Left lung (tissue), 14 donors: ENCODE measurements at places on chromosomes 7 and 10. TPM values are rescaled to one million over a fixed set of nuclear protein-coding genes. Genes with fewer than 3 reads are reported as not detected.
A peak's percentile ranks its signal among the peaks of the same experiment; 100 is the strongest.

- peaks cover 11% of the 10 kb centered on the region for H3K36me3 ChIP-seq
- H3K27ac ChIP-seq = peak overlapping the region; percentile 74
- no peak for DNase-seq
- H3K4me3 ChIP-seq = peak overlapping the region; percentile 12
Observed at GRCh38 chr7:47327346-47327697, 254.6 kb downstream of the TNS3 start.

- DNase-seq = peak; percentile 69
- H3K4me3 ChIP-seq = no peak overlapping the region
- no peaks in the 10 kb centered on the region for H3K4me1 ChIP-seq
- H3K27ac ChIP-seq = no peak overlapping the region
Observed at GRCh38 chr10:17383801-17384555, 70.4 kb downstream of the ST8SIA6 start.

CPA4 gene
- total RNA-seq = 0.20 TPM

DNA sequence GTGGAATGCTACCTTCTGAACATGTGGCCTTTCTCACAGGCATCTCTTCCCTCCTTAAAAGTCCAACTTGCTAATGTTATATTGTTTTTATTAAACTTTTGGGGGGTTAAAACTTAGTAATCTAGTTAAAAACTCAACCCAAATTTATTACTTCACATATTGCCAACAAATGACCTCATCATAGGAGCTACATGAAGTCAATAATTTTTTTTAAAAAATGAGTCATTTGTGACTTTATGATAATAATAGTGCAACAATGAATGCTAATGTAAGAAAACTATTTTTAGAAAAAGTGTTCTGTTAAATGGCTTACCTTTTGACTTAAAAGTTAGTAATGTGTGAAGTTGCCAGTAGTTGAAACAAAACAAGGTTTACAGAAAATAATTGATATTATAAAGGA lies 325.9 kb upstream of the FZD1 start:
- no peaks in the 10 kb centered on the region for H3K4me1 ChIP-seq
- DNase-seq = no peak
- H3K27me3 ChIP-seq = no peaks in the 10 kb centered on the region
- H3K36me3 ChIP-seq = no peaks in the 10 kb centered on the region
- no peak overlapping the region for H3K4me3 ChIP-seq

UCN3 gene
- total RNA-seq = not detected

STAMBPL1 gene
- total RNA-seq = 11.4 TPM

- no peak for DNase-seq
- H3K4me1 ChIP-seq = no peaks in the 10 kb centered on the region
- no peak overlapping the region for H3K27ac ChIP-seq
- H3K27me3 ChIP-seq = no peaks in the 10 kb centered on the region
- no peak overlapping the region for H3K4me3 ChIP-seq
Observed at GRCh38 chr7:118517275-118517674, 292.8 kb downstream of the ANKRD7 start.

- H3K4me1 ChIP-seq = peaks cover 11% of the 10 kb centered on the region
- H3K4me3 ChIP-seq = no peak overlapping the region
Observed at GRCh38 chr10:5552376-5553321, 27.9 kb downstream of the CALML3 start.

GRCh38 chr10:105963334-105963884 lies 1201.1 kb downstream of the SORCS1 start:
- no peaks in the 10 kb centered on the region for H3K4me1 ChIP-seq
- DNase-seq = no peak
- no peaks in the 10 kb centered on the region for H3K36me3 ChIP-seq
- no peak overlapping the region for H3K4me3 ChIP-seq
- no peaks in the 10 kb centered on the region for H3K27me3 ChIP-seq

DNA sequence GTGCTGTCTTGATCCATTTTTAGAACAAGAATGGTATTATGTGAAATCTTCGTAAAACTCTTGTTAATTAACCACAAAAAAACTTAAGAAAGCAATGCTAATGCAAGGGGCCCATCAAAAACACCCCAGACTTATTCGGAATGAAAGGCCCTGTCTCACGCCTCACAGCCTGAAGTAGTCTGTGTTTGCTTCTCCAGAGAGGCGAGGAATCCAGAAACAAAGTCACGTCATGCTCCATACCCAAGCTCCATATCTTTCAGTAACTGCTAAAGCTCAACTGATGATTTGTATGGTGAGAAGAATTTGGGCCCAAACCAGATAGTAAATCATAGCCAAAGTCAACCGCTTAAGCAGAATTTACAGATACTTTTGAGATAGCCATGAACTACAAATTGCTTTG lies 155.4 kb downstream of the ATE1 start:
- H3K36me3 ChIP-seq = no peaks in the 10 kb centered on the region
- peak overlapping the region; percentile 35 for H3K27ac ChIP-seq
- H3K4me1 ChIP-seq = no peaks in the 10 kb centered on the region
- DNase-seq = no peak
- H3K27me3 ChIP-seq = no peaks in the 10 kb centered on the region

DNA sequence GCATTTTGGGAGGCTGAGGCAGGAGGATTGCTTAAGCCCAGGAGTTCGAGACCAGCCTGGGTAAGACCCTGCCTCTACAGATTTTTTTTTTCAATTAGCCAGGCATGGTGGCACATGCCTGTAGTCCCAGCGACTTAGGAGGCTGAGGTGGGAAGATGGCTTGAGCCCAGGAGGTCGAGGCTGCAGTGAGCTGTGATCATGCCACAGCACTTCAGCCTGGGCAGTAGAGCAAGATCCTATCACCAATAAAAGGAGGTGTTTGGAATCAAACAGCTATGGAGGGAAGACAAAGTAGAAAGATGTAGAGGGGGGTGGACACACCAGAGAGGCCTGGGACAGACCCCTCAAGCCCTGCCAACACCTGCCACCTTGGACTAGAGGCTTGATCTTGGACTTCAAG lies 9.1 kb upstream of the TNRC18 start:
- H3K4me3 ChIP-seq = no peak overlapping the region
- H3K27ac ChIP-seq = no peak overlapping the region
- peaks cover 9% of the 10 kb centered on the region for H3K27me3 ChIP-seq

- no peaks in the 10 kb centered on the region for H3K27me3 ChIP-seq
- H3K36me3 ChIP-seq = no peaks in the 10 kb centered on the region
- H3K4me3 ChIP-seq = no peak overlapping the region
- H3K27ac ChIP-seq = no peak overlapping the region
Observed at GRCh38 chr10:51770709-51771108, 71.3 kb upstream of the CSTF2T start.

DNA sequence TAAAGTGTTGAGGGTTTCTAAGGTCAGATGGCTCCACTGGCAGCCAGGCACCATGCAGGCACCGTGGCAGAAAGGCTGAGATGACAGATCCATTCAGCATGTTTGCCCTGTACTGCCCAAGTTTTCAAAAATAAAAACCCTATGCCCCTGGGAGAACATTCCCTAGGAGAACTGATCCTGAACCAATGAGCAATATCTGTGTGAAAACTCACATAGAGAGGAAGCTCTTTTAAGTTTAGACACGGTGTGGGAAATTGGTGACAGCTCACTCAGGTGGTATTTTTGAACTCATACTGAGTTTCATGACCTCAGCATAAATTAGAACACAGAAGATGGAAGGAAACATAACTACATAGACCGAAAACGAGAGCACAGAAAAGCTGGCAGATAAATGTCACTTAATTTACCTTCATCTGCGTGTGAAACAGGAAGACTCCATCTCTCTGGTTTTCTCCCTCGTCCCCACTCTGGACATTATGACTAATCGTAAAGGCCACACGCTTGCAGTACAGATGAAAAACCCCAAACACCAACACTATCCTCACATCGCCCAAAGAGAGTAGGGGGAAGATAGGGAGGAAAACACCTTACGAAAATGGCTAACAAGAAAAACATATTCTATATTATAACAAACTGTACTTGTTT lies 127.8 kb downstream of the ICA1 start:
- no peak for DNase-seq
- H3K4me3 ChIP-seq = no peak overlapping the region
- H3K4me1 ChIP-seq = no peaks in the 10 kb centered on the region
- no peaks in the 10 kb centered on the region for H3K27me3 ChIP-seq
- no peak overlapping the region for H3K27ac ChIP-seq
- H3K36me3 ChIP-seq = peaks cover 9% of the 10 kb centered on the region

SPDYE9 gene
- not detected for total RNA-seq

DNA sequence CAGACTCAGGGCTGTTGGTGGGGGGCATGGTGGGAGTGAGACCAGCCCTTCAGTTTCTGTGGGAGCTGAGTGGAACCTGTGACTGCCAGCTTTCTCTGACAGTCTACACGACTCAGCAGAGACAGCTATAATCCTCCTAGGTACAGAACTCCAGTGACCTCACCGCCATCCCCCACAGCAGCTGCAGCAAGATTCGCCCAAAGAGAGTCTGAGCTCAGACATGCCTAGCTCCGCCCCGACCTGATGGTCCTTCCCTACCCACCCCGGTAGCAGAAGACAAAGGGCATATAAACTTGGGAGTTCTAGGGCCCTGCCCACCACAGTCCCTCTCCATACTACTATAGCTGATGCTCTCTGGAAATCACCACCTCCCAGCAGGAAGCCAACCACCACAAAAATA lies 500.1 kb downstream of the ETV1 start:
- H3K27me3 ChIP-seq = no peaks in the 10 kb centered on the region
- DNase-seq = no peak
- no peak overlapping the region for H3K27ac ChIP-seq
- no peaks in the 10 kb centered on the region for H3K36me3 ChIP-seq
- no peak overlapping the region for H3K4me3 ChIP-seq

DNA sequence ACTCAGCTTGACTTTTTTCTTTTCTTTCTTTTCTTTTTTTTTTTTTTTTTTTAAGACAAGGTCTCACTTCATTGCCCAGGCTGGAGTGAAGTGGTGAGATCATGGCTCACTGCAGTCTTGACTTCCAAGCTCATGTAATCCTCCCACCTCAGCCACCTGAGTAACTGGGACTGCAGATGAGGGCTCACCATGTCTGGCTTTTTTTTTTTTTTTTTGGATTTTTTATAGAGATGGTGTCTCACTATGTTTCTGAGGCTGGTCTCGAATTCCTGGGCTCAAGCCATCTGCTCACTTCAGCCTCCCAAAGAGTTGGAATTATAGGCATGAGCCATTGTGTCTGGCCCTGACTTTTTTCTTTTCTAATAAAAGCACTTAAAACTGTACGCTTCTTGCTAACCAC lies 358.2 kb upstream of the IGFBP3 start:
- H3K36me3 ChIP-seq = no peaks in the 10 kb centered on the region
- no peak for DNase-seq
- no peak overlapping the region for H3K4me3 ChIP-seq
- no peaks in the 10 kb centered on the region for H3K27me3 ChIP-seq

DNA sequence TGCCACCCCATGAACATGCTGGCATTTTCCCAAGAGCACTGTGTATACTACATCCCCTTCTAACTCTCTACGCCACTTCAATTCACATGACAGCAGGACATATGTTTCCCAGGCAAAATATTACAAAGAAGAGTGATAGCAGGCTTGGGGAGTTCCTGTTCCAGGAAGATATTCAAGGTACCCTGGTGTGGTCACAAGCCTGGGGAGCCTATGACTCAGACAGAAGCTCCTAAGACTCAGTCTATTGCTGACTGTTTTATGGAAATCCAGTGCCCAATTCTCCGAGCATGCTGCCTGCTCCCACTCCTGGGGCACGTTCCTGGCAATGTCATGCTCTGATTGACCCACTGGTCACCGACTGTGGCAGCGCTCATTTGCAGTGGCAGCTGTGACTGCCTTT lies 23.5 kb upstream of the ABLIM1 start:
- DNase-seq = no peak
- H3K36me3 ChIP-seq = no peaks in the 10 kb centered on the region
- H3K4me1 ChIP-seq = peaks cover 29% of the 10 kb centered on the region
- H3K27me3 ChIP-seq = no peaks in the 10 kb centered on the region
- no peak overlapping the region for H3K27ac ChIP-seq

DNA sequence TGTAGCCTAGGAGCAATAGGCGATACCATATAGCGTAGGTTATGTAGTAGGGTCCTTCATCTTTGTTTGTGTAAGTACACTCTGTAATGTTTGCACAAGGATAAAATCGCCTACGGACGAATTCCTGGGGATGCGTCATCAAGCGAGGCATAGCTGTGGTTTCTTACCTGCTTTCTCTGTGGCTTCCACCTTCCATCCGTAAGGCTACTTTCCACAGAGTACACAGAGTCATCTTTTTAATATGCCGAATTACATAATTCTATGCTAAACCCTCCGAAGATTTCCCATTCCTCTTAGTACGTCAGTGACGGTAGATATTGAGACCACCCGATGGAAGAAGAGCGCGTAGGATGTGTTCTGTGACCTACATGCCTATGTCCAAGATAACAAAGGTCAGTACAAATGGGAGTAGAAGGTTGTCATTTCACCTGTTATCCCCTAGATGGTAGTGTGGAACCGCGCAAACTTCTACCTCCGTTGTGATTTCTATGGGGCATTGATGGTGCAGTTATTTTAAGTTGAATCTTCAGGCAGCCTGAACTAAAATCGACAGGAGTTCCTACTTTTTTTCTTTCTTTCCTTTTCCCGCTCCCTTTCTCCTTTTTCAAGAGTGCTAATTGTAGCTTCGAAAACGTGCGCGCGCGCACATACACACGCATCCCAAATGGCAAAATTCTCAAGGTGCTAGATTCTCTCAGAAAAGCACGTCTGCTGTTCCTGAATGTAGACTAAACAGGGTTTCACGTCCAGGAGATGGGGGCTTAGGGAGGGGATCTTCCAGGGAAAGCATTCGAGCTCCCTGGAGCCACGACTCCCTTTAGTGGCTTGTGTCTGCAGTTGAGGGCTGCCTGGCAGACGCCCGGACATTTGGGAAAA lies 111.7 kb upstream of the MBL2 start:
- H3K27me3 ChIP-seq = no peaks in the 10 kb centered on the region
- no peak for DNase-seq
- no peaks in the 10 kb centered on the region for H3K4me1 ChIP-seq
- H3K27ac ChIP-seq = no peak overlapping the region
- no peak overlapping the region for H3K4me3 ChIP-seq

- DNase-seq = no peak
- H3K4me1 ChIP-seq = no peaks in the 10 kb centered on the region
- no peak overlapping the region for H3K4me3 ChIP-seq
- no peaks in the 10 kb centered on the region for H3K27me3 ChIP-seq
Observed at GRCh38 chr7:91082852-91083495, 181.3 kb upstream of the FZD1 start.

DNA sequence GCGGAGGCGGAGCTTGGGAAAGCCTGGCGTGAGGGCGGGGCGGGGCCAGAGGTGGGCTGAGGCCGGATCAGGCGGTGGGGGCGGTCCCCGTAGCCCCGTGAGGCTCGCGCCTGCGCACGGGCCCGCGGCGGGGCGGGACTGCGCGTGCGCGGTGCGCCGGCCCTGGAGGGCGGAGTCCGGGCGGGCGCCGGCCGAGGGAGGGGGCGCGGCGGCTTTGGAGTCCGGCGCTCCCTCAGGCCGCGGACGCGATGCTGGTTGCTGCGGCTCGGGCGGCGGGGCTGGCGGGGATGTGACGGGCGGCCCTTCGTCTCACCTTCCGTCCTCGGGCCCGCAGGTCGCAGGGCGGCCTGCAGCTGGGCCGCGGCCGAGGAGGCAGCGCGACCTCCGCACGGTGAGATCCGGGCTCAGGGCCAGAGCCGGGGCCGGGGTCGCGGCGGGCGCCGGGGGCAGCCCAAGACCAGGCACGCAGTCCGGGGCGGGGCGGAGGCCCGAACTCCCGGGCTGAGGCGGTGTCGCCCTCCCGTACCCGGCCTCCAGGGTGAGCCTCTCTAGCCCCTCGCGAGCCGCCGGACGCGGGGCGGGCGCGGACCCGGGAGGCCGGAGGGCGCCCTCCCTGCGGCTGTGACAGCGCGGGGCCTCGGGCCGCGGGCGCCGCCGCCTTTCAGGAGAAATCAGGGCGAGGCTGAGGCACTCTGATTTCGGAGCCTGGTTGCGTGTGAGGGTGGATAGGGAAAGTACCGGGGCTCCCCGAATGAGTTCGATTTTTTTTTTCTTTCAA lies at the start of gene CCSER2:
Gene CCSER2, plus strand, starts transcription at position 172 of the 778 bp plus-strand sequence. CDS start 42,464 bp downstream, outside the sequence.
- peak within 1 kb of the TSS; percentile 93 for H3K27ac ChIP-seq
- peaks cover 49% of the 10 kb centered on the region for H3K4me1 ChIP-seq
- no peaks in the 10 kb centered on the region for H3K27me3 ChIP-seq
- DNase-seq = peak; percentile 94
- peak within 1 kb of the TSS; percentile 83 for H3K4me3 ChIP-seq
